CD4-positive, alpha-beta memory T cell (primary cell): ENCODE measurements at places on chromosomes 1 and 21. TPM values are rescaled to one million over a fixed set of nuclear protein-coding genes. Genes with fewer than 3 reads are reported as not detected.

The MIXL1 gene
- total RNA-seq, result not detected

DNA sequence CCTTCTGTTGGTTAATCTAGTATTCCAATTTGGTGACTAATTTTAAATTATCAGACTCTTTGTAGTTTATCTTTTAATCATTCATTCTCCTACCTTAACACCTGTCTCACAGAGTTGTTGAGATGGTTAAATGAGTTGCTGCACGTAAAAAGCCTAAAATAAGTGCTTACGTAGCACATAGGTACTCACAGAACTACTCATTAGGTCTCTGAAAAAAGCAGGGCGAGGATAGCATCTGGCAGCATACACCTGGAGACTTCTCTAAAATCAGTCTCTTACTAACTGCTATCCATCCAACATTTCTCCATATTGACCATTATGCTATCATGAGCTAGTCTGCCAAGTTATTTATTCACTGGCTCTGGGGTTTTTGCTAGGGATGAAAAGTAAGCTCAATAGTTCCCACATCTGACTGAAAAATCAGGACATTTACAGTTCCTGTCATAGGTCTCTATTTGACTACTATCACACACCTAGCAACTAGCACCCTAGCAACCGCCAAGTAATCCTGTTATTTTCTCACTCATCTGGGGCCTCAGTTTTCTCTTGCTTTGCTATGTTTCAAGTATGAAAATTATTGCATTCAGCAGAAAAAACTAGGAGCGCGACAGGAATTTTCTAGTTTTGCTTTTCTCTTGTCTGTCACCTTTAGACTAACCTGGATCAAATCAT lies 11.2 kb downstream of the CSDE1 start:
- DNase-seq, result no peak
- peaks cover 37% of the 10 kb centered on the region for H3K36me3 ChIP-seq
- no peak overlapping the region for H3K4me3 ChIP-seq
- H3K27ac ChIP-seq, result no peak overlapping the region
- peaks cover 84% of the 10 kb centered on the region for H3K4me1 ChIP-seq

DNA sequence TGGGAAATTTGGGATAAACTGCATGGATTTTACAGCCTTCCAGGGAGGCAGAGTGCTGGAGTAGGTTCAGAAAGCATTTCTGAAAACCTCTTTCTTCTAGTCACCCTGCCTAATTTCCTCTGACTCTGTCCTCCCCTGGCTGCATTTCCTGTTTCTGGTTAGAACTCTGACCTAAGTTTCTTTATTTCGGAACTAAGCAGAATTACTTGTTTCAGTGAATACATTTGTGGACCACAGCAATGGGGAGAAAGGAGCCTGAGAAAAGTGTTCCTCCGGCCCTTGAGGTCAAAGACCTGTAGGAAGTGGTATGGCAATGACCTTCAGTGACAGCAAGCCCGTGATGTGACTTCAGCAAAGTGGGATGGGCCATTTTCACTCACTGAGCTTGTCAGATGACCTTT lies 173.4 kb upstream of the RUNX1 start:
- peaks cover 37% of the 10 kb centered on the region for H3K4me1 ChIP-seq
- no peaks in the 10 kb centered on the region for H3K36me3 ChIP-seq
- H3K27ac ChIP-seq, result no peak overlapping the region
- H3K27me3 ChIP-seq, result no peaks in the 10 kb centered on the region

GRCh38 chr1:114274621-114275317 lies 121.1 kb upstream of the SYT6 start:
- no peaks in the 10 kb centered on the region for H3K36me3 ChIP-seq
- H3K27ac ChIP-seq, result no peak overlapping the region
- no peak overlapping the region for H3K4me3 ChIP-seq
- no peaks in the 10 kb centered on the region for H3K27me3 ChIP-seq
- no peak for DNase-seq
- H3K4me1 ChIP-seq, result no peaks in the 10 kb centered on the region

DNA sequence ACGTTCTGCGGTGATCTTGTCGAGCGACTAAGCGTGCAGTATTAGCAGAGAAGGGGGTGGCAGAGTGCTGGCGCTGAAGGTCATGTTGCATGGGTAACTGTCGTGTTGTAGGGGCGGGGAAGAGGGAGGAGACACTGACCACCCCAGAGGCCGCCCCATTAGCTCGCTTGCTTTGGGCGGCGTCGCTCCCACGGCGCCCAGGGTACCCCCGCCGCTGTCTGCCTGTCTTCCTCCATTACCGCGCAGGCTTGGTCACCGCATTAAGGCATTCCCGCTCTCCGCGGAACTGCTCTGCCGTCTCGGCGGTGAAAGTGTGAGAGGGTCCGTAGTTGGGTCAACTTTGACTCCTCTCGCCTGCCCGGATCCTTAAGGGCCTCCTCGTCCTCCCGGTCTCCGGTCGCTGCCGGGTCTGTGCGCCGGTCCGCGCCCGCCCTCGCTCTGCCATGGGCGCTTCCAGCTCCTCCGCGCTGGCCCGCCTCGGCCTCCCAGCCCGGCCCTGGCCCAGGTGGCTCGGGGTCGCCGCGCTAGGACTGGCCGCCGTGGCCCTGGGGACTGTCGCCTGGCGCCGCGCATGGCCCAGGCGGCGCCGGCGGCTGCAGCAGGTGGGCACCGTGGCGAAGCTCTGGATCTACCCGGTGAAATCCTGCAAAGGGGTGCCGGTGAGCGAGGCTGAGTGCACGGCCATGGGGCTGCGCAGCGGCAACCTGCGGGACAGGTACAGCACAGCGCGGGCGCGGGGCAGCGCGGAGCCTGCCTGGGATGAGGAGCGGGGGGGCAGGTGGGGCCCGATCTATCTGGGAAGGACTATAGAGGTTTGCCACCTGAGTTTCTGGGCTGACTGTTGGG lies at the start of gene MTARC2:
TSS of gene MTARC2 (plus strand) at position 234 of the 846 bp plus-strand sequence. CDS start at position 444, 210 bp downstream.
- H3K27me3 ChIP-seq, result peaks cover 11% of the 10 kb centered on the region
- no peak within 1 kb of the TSS for H3K27ac ChIP-seq
- H3K4me3 ChIP-seq, result no peak within 1 kb of the TSS
- H3K4me1 ChIP-seq, result no peaks in the 10 kb centered on the region

DNA sequence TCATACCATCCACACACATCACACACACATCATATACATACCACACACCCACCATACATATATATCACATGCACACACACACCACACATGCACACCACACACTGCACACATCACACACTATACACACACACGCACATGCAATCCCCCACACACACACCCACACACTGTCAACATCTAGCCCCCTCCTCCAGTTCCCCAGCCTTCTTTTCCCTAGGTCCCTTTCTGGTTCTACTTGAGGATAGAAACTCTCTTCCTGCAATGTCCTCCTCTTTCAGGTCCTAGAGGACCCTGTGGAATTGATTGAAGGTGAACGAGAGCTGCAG lies 4.3 kb downstream of the CASQ1 start:
- peaks cover 9% of the 10 kb centered on the region for H3K4me1 ChIP-seq
- no peaks in the 10 kb centered on the region for H3K27me3 ChIP-seq
- DNase-seq, result no peak
- no peak overlapping the region for H3K4me3 ChIP-seq

- no peak overlapping the region for H3K27ac ChIP-seq
- no peak overlapping the region for H3K4me3 ChIP-seq
- H3K27me3 ChIP-seq, result no peaks in the 10 kb centered on the region
Observed at GRCh38 chr1:56916630-56917029, 49.2 kb downstream of the C8B start.

GRCh38 chr1:48931506-48932192 lies 155.0 kb upstream of the BEND5 start:
- no peaks in the 10 kb centered on the region for H3K27me3 ChIP-seq
- no peak overlapping the region for H3K27ac ChIP-seq
- no peak overlapping the region for H3K4me3 ChIP-seq
- no peaks in the 10 kb centered on the region for H3K36me3 ChIP-seq
- H3K4me1 ChIP-seq, result no peaks in the 10 kb centered on the region

The IFI44L gene
- total RNA-seq, result 5.3 TPM

The DNM3 gene
- 2.7 TPM for total RNA-seq

The BACE2 gene
- not detected for total RNA-seq

- no peak overlapping the region for H3K27ac ChIP-seq
- no peaks in the 10 kb centered on the region for H3K36me3 ChIP-seq
- H3K4me3 ChIP-seq, result no peak overlapping the region
- H3K4me1 ChIP-seq, result peaks cover 6% of the 10 kb centered on the region
- DNase-seq, result no peak
Observed at GRCh38 chr1:58773406-58773840, 10.4 kb downstream of the JUN start.

GRCh38 chr1:84510668-84511067 lies 4.3 kb upstream of the GNG5 start:
- H3K27ac ChIP-seq, result no peak overlapping the region
- H3K4me3 ChIP-seq, result no peak overlapping the region
- peaks cover 10% of the 10 kb centered on the region for H3K4me1 ChIP-seq
- no peaks in the 10 kb centered on the region for H3K27me3 ChIP-seq

DNA sequence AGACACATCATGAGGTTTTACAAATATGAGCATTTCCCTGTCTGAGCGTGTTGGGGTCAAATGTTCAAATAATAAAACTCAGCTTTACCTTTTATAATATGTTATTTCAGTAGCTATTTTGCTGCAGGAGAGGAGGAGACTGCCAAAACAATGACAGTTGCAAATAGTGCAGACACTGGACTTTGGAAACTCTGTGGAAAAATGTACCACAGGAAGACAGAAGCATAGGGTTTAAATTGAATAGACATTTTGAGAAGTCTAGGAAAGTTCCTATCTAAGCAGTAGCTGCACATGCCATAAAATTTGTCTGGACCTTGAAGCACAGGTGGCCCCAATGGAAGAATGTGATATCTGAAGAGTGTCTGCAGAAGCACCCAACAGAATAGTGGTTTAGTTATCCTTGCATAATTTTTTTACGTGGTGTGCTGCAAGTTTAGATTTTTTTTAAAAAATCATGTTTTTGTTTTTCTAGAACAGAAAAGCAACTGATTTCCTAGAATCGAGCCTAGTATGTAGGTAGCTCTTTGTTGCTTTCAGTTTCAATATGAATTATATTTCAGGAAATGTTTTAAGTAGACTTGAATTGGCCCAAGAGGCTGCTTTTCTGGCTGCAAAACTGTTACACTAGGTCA lies 14.0 kb upstream of the GBP5 start:
- no peaks in the 10 kb centered on the region for H3K36me3 ChIP-seq
- no peaks in the 10 kb centered on the region for H3K27me3 ChIP-seq
- peak; percentile 41 for DNase-seq
- H3K27ac ChIP-seq, result peak overlapping the region; percentile 61
- peaks cover 67% of the 10 kb centered on the region for H3K4me1 ChIP-seq

The UBXN11 gene
- 115 TPM for total RNA-seq

The CLCA1 gene
- not detected for total RNA-seq

GRCh38 chr1:83627045-83627444 lies 371.9 kb downstream of the TTLL7 start:
- no peaks in the 10 kb centered on the region for H3K36me3 ChIP-seq
- no peak overlapping the region for H3K27ac ChIP-seq
- H3K4me3 ChIP-seq, result no peak overlapping the region
- DNase-seq, result no peak

DNA sequence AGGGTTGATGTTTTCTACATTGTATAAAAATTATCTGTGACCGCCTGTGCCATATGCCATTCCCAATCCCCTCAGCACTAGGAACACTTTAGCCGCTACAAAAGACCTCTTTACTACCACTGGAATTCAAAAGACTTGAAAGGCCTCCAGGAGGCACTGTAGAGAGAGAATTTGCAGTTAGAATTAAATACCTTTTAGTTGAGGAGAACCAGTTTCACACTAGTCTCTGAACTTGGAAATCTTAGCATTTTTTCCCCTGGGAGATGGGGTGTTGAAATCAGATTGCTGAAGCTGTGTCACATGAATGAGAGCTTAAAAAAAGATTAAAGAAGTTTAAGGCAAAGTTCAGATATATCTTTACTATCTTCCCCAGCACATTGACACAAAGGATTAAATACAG lies 291.0 kb downstream of the ADGRL2 start:
- DNase-seq, result no peak
- no peak overlapping the region for H3K27ac ChIP-seq
- no peak overlapping the region for H3K4me3 ChIP-seq
- H3K27me3 ChIP-seq, result no peaks in the 10 kb centered on the region

DNA sequence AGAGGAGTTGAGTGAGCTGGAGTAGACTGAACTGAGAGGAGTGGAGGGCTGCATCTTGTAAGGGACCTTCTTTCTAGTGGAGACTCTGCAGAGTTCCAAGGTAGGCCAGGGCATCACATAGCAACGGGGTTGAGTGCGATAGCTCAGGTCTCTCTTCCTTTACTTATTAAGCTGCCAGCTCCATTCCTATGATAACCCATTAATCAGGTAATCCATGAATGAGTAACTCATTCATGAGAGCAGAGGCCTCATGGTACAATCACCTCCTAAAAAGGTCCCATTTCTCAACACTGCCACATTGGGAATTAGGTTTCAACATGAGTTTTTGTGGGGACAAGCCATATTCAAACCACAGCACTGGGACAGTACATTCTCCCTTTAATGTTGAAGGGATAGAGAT lies 21.3 kb downstream of the VN1R5 start:
- DNase-seq, result no peak
- H3K36me3 ChIP-seq, result no peaks in the 10 kb centered on the region
- H3K27ac ChIP-seq, result no peak overlapping the region
- no peak overlapping the region for H3K4me3 ChIP-seq
- no peaks in the 10 kb centered on the region for H3K4me1 ChIP-seq
